ENCODE measurements at places on chromosomes 16 and 17.

GRCh38 chr17:81831957-81832607, 1.0 kb downstream of the MCRIP1 start:
- no peak for DNase-seq

GRCh38 chr17:2933606-2934005, 129.8 kb downstream of the OR1D5 start:
- DNase-seq = no peak

DNA sequence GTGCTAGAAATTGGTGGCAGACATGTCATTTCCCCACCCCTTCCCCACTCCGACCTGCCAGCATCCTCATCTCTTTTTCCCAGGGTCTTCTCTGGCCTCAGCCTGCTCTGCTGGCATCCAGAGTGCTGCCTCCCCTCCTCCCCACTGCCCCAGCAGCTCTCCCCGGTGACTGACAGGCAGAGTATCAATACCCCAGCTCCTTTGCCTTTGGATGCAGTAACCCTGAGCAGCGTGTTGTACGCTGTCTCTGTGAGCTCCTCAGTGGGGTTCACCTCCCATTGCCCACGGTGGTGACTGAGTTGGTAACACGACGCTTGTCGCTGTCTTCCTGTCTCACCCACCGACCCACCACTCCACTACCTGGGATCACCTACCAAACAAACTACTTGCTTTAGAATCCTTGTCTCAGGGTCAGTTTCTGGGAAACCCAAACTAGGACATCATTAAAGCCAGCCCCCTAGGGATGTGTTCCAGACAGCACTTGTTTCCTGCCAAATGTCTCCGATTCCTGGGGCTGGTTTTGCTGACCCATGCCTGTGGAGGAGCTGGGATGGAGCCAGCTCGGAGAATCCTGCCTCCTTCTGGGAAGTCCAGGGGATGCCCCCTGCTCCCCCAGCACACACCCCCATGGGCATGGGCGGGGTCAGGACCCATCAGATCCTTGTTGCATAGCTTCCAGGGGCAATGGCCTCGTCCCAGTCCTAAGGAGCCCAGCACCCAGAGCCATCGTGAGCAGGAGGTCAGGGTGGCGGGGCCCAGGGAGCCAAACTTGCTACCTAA, 8.3 kb upstream of the SBK1 start:
- DNase-seq = no peak

GRCh38 chr16:53958341-53958880, 254.5 kb downstream of the FTO start:
- no peak for DNase-seq

GRCh38 chr16:31360251-31360650, 5.3 kb downstream of the ITGAX start:
- DNase-seq = no peak

GRCh38 chr17:19258371-19258770, 21.2 kb downstream of the EPN2 start:
- DNase-seq = no peak

DNA sequence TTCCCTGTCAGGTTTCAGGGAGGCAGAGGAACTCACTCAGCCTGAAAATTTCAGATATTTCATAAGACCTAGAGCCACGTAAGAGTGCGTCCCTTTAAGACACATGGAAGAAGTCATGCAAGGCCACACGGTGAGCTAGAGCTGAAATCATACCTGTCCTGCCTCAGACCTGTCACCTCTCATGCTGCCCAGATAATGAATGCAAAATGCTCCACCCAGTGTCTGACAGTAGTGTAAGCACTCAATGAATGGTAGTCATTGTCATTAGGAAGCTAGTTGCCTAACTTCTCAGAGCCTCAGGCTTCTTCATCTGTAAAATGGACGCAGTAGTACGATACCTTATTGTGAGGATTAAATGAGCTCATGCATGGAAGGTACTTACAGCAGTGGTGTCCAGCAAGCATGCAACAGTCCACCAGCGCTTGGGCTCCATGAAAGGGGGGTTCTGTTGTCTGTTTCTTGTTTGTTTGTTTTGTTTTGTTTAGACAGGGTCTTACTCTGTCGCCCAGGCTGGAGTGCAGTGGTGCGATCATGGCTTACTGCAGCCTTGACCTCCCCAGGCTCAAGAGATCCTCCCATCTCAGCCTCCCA, 60.7 kb downstream of the WSB1 start:
- DNase-seq = peak; percentile 23

GRCh38 chr17:1256699-1257098, 13.5 kb upstream of the BHLHA9 start:
- no peak for DNase-seq

DNA sequence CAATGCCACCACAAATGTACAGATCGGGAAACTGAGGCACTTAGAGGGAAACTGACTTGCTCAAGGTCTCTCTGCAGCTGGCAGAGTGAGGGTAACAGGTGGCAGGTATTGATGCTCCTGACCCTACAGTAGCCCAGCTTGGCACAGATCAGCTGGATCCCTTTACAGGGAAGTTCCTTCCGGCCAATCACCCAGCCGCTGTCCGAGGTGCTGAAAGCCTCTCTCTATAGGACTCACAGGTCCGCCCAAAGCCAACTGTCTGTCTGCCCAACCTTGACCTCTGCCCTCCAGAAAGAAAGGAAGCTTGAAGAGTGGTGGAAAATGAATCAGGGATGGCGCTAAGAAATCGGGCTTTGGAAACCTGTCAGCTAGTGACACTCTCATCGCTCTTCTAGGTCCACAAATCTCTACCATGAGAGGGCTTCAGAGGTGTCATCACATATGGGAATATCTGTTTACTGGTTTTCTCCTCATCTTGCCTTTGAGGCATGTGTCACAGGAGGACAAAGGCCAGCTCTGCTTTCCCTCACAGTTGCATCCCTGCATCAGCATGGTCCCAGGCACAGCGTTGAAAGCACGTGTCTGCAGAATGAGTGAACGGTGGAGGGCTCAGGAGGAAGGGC, 246.2 kb downstream of the KATNIP start:
- no peak for DNase-seq

DNA sequence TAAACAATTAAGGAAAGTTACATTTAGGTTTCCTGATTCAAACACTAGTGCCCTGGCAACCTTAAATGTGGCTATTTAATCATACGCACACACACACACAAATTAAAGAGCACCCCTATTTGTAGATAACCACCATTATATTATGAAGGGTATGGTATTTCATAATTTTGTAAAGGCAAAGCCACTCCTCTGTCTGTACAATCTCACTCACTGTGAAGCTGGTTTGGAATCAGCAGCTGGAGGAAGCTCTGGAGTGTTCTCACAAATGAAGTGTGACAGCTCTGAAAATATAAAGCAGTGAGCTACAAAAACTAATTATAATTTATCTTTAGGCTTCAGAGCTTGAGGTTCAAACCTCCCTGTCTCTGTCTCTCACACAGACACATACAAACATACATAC, 57.9 kb upstream of the KCNJ16 start:
- no peak for DNase-seq

DNA sequence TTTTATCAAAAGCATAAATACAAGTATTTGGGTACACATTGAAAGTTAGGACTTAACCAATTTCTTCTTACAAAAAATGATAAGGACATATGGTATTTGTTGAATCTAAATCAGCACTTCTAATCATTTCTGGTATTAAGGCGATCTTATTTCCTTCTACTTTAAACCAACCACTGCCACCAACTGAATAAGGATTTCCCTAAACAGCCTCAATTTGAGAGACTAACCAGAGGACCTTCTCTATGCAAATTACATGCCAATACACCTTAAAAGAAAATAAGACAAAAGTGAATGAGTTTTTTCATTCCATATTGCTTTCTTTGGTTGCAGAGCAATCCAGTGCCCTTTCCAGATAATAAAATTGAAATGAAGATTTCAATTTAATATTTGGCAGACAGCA, 45.5 kb downstream of the GNA13 start:
- no peak for DNase-seq

DNA sequence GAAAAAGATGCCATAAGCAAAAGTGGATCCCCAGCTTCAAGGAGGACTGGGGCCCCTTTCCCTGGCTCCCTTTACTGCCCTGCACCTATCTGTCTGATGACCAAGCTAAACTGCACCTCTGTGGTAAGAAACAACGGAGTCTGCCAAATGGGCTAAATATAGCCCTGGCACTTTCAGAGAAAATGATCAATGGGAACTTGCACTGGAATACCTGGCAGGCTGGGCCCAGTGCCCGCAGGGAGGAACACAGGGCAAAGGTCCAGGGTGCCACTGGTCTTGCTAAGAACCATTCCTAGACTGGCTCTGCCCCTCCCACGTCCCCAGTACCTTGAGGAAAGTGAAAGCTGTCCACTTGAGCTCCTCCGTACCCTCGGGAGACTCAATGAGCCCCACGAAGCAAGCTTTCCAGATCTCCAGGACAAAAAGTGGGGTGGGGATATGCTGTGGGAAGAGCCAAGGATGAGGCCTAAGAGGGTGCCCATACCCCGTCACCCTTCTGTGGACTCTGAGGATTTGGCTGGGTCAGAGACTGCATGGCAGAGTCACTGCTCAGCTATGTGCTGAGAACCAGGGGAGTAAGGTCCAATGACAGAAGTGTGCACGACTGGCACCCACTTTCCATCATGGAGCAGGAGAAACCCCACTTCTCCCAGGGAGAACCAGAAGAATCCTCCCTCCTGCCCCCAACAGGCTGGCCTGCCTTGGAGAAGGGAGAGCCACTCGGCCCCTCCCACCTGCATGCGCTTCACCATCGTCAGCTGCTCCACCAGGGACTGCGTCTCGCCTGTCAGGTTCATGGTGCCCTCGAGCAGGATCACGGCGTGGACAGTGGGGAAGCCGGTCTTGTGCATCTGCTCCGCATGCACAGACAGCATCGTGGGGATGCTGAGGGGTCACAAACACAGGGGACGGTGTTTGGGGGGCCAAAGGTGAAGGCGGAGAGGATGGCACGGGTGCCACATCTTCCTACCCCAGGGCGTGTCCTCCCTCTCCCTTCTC, 17.4 kb downstream of the CSF3 start:
- no peak for DNase-seq

GRCh38 chr17:56665864-56666263, 72.4 kb downstream of the NOG start:
- no peak for DNase-seq

DNA sequence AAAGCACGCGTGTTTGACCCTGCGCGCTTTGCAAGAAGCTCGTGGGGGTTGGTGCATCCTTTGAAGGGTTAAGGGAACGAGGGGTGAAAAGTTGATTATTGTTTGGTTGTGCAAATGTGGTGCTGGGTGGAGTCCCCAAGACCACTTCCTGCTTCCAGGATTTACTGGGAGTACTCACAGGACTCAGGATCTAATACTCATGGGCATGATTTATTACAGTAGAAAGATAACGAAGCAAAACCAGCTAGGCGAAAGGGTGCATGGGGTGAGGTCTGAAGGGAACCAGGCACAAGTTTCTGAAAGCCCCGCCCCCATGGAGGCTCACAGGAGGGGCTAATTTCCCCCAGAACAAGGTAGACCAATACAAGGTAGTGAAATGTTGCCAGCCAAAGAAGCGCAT, 58.8 kb downstream of the RPTOR start:
- DNase-seq = no peak

GRCh38 chr17:70855401-70856054, 686.2 kb downstream of the KCNJ2 start:
- DNase-seq = peak; percentile 16

DNA sequence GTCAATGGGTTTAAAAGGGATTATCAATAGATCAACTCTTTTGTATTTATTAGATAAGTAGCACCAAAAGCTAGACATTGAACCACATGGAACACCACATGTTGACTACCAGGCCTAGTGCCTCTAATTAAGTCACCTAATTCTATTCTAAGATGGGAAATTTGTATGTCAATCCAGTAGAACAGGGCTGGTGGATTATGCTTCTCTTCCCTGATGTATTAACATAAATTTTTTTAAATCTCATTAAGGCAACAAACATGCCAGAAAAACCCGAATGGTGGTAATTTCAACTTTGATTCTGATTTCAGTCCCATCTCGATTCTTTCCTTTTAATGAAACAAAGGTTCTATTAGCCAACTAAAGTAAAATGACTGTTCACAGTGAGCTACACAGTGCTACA, 92.6 kb downstream of the KANSL1 start:
- DNase-seq = no peak

DNA sequence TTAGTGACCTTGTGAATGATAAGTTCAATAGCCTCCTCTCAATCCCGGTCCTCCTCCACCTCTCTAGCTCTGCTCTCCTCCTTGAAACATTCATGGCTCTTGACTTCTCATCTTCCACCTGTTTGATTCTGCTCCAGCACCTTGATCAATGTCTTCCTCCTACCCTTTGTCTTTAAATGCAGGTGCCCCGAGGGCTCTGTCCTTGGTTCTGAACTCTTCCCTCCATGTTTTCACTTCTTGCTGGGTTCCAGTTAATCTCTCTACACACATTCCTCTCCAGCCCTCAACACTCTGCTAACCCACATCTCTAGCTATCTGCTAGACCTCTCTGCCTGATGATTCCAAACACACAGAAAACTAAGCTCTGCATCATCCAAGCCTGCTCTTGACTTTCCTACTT, 13.4 kb downstream of the CD300E start:
- no peak for DNase-seq

GRCh38 chr17:12522743-12523183, 142.9 kb upstream of the MYOCD start:
- DNase-seq = peak; percentile 84

DNA sequence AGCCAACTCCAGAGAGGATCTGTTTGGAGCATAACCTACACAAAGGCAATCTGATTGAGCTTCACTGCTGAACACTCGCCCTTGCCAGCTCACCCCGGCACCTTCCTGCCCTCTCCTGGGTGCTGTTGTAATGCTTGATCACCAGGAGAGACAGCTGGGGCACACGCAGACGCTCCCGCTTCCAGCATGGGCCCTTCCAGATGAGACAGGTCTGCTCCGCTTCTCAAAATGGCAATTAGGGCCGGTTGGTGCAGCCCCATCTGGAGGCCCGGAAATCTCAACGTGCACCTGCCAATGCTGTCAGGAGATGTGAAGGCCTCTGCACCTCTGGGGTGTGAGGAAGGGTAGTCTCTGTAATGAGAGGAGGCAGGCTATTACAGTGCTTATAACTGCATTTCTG, 206.1 kb downstream of the ABCC12 start:
- no peak for DNase-seq

- DNase-seq = no peak
Observed at GRCh38 chr16:89446136-89446974, 44.0 kb downstream of the ANKRD11 start.
